ENCODE measurements at places on chromosomes 16 and 17.

- DNase-seq = no peak
Measured at GRCh38 chr17:16254773-16255400, 37.9 kb downstream of the PIGL start.

- DNase-seq = no peak
Measured at GRCh38 chr17:73490851-73491250, 153.4 kb downstream of the SDK2 start.

- DNase-seq = no peak
Measured at GRCh38 chr16:67164599-67165061, at the start of gene HSF4. Gene HSF4, plus strand, starts transcription at chr16:67164745. Its CDS starts 67 bp downstream, at chr16:67164812.

- DNase-seq = no peak
Measured at GRCh38 chr17:72192800-72193192, 72.0 kb downstream of the SOX9 start.

- no peak for DNase-seq
Measured at GRCh38 chr17:6240001-6240400, 169.8 kb downstream of the WSCD1 start.

- DNase-seq = no peak
Measured at GRCh38 chr16:88673716-88674379, 11.0 kb upstream of the MVD start.

GRCh38 chr17:78013683-78014467 is 55.4 kb downstream of the TNRC6C start:
- peak; percentile 73 for DNase-seq

GRCh38 chr17:71482625-71483024 is 638.2 kb upstream of the SOX9 start:
- no peak for DNase-seq

GRCh38 chr17:34847938-34848337 is 113.3 kb downstream of the CCT6B start:
- DNase-seq = no peak

DNA sequence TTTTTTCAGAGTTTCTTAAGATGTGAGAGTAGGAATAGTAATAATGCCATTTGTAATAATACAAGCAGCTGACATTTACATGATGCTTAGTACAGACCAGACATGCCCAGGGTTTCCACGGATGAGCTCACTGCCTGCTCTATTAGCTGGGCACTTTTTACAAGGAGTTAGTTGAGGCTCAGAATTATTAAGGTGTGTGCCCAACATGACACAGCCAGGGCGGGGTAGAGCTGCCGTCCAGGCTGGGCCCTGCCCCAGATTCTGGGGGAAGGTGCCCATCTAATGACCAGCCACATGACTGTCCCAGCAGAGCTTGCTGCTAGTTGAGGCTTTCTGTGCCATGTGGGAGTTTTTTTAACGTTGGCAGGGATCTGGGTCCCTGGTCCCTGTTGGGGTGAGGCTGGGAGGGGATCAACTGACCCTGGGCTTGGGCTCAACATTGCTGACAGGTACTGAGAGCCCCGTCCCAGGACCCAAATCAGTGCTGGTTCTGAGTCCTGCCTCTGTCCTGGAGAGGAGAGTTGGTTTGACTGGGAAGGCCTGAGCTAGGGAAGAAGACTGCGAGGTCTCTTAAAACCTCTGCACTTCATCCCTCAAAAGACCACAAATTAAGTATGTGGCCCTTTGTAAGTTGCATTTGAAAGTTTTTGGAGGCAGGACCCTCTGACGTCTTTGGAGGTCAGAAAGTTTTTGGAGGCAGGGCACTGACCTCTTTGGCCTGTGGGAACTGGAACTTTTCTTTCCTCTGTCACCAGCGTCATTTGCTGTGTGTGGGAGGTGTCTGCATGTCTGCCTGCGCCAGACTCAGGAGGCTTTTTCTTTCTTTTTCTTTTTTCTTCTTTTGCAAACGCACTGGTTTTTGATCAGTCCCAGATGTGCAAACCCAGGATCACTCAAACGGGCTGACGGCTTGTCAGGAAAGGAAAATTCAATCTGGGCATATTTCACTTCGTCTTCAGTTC is 2.2 kb downstream of the CRISPLD2 start:
- no peak for DNase-seq

DNA sequence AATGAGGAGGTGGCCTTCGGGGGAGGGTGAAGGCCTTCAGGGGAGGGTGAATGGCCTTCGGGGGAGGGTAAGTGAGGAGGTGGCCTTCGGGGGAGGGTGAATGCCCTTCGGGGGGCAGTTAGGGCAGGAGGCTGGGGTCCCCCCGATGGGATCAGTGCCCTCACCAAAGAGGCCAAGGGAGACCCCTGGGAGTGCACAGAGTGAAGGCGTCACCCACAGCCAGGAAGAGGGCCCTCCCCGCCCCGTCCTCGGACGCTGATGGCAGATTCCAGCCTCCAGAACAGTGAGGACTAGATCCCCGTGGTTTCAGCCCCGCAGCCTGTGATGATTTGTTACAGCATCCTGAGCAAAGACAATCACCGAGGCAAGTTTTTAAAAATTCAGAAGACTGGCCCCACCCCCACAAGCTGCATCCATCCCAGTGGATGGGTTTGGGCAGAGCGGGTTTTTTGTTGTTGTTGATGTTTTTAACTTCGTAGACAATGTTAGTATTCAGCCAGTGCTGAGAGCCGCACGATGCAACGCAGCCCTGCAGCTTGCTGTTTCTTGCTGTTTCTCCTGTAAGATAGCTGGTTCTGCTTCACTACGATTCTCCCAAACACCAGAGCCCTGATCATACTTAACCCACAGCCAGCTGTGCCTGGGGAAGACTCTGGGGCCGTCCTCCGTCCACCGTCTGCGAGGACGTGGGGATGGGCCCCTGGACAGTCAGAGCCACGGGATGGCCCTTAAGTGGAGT is 40.7 kb upstream of the CBFA2T3 start:
- no peak for DNase-seq

DNA sequence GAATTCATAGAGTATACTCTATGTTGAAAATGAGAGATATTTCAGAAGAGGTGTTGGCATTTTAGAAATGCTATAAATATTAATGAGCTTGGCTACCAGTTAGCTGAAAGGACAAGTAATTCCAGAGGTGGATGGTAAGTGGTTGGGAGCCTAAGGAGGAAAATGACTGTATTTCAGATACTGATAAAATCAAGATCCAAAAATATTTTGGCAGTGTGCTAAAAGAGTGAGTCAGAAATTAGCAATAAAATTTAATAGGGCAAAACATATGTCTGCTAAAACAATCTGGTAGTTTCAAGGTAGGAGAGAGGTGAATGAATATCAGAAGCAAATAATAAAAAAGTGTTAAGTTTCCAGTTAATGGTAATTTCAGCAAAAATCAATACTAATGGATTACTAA is 1287.9 kb downstream of the CDH8 start:
- no peak for DNase-seq

GRCh38 chr17:61410141-61411010 is 10.7 kb downstream of the TBX2 start:
- DNase-seq = peak; percentile 82

GRCh38 chr17:18248300-18248731 is 10.2 kb downstream of the FLII start:
- peak; percentile 71 for DNase-seq

DNA sequence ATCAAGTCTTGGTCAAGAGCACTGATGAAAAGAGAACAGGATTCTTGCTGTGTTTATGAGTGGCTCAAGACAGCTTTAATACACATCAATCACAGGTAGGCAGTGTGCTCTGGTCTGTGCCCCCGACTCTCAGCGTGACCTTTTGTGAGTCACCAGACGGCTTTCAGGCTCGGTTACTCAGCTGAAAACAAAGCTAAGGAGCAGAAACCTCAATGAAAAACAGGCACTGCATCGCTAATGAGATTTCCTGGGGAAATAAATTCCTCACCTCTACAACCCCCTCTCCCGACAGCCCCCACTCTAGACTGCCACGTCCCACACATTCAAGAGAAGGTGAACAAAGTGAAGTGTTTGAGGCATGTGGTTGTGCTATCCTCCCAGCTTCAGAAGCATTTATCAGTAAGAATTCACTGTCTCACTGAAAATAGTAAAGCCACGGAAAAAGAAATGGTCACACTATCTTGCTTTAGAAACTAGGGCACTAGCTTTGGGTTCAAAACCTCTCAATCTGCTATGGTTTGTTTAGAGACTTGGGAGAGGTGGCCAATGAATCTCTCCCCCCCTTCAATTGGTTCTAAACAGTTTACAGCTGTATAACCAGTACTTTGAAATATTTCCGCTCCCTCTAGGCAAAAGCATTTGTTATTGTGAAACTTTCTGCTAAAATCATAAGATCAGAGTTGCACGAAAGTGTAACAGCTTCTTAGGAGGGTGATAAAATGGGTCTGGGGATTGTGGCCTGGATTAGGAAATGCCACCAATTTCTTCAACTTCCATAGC is 199.5 kb upstream of the PMFBP1 start:
- no peak for DNase-seq

DNA sequence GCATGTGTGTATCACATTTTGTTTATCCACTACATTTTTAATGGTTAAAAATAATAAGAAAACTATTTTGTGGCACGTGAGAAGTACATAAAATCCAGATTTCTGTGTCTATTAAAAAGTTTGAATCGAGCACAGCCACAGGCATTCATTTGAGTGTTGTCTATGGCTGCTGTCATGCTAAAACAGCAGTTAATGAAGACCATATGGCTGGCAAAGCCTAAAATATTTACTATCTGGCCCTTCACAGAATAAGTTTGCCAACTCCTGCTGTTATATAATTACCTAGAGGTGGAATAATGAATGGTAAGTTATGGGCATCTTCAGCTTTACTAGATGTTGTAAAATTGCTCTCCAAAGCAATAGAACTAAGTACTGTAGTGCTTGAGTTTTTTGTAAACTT is 30.5 kb downstream of the TMEM98 start:
- DNase-seq = no peak

DNA sequence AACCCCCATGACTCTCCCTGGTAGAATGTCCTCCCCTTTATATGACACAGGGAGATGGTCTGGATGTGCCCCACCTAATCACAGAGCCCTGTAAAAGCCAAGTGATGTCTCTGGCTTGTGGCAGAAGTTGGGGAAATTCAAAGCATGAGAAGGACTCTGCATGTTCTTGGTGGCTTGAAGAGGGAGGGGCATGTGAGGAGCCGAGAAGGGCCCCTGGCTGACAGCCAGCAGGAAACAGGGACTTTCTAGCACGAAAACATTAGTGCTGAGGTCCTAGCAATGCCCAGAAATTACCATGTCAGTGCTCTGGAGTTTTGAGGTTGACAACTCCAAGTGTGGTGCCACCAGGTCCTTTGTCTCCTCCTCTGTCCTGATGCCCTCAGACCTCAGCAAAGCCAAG is 75.9 kb downstream of the USP22 start:
- DNase-seq = no peak

GRCh38 chr16:79985606-79986005 is 385.1 kb upstream of the MAF start:
- DNase-seq = no peak

- no peak for DNase-seq
Measured at GRCh38 chr17:61054436-61054835, 345.2 kb upstream of the TBX2 start.

DNA sequence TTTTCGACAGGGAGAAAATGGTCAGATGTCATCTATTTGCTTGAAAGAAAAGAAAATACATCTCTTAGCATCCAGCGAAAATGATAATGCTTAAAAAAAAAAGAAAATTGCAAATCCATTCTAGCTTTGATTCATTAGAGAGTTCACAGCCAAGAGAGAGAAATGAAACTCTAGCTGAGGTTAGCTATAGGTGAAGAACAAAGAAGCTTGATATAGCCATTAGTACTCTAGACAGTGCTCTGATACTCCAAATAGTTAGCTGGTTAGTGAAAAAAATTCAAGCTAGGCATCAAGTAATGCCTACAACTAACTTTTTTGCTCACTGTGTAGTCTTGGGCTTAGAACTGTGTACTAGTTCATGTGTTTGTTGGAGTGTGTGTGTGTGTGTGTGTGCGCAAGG is 721.6 kb upstream of the SOX9 start:
- no peak for DNase-seq
